SK-N-DZ (cell line): ENCODE measurements at places on chromosomes 6 and 20.

DNA sequence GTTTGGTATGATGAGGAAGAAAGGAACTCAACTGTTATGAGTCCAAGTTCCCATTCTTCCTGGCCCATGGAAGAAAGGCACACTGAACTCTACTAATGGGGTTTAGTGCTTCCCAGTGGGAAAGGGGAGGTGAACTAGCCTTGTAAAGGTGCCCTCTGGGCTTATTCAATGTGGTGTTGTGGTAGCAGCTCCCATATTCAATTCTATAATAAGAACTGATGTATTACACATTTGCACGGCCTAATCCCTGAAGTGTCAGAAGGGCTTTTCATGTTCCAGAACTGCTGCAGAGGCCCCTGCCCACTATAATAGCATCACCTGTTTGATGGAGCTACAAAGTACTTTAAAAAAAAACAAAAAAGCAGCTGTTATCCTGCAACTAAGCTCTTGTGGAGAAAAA is 17.1 kb downstream of the PRKN start:
- DNase-seq = no peak

GRCh38 chr6:158255989-158256601 is 56.2 kb upstream of the TULP4 start:
- no peak for DNase-seq

DNA sequence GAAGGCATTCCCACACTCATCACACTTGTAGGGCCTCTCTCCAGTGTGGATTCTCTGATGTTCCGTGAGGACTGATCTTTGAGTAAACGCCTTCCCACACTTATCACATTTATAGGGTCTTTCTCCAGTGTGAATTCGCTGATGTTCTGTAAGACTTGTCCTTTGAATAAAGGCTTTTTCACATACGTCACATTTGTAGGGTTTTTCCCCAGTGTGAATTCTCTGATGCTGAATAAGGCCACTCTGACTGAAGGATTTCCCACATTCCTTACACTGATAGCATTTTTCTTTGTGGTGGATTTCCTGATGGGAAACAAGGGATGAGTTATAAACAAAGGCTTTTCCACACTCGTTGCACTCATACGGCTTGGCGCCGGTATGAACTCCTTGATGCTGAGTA is 8.9 kb downstream of the ZSCAN12 start:
- no peak for DNase-seq

DNA sequence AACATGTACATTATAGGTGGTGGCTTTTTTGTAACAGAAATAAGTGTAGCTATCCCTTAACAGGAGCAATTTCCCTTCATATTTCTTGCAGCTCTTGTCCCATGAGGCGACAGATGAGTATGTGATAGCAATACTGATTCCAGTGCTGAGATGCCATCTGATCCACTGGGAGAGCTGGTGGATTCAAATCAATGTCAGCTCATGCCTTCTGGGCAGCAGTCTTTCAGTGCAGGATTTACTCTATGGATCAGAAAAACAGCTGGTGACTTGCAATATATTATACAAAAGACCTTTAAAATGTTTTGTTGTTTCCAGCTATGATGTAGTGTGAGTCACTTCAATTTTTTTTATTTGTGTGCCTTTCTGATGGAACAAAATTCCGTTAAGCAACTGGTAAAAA is 259.9 kb upstream of the SASH1 start:
- no peak for DNase-seq

DNA sequence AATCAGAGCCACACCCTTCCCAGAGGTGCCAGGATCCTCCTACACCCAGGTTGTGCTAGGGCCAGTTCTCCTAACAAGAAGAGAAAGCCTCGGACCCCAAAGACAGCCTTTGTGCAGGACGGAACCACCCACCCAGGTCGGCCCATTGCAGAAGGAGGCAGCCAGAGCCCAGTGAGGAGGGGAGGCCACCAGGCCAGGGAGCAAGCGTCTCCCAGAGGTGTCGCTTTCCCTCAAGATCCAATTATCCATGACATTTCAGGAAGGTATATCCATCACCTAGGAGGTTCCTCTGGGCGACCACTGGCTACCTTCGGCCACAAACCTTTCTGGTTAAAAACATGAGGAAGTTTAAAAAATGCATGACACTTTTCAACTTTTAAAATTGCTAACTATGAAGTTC is 87.4 kb upstream of the THBS2 start:
- no peak for DNase-seq

- no peak for DNase-seq
Observed at GRCh38 chr6:41155132-41155805, 1.1 kb upstream of the TREML1 start.

DNA sequence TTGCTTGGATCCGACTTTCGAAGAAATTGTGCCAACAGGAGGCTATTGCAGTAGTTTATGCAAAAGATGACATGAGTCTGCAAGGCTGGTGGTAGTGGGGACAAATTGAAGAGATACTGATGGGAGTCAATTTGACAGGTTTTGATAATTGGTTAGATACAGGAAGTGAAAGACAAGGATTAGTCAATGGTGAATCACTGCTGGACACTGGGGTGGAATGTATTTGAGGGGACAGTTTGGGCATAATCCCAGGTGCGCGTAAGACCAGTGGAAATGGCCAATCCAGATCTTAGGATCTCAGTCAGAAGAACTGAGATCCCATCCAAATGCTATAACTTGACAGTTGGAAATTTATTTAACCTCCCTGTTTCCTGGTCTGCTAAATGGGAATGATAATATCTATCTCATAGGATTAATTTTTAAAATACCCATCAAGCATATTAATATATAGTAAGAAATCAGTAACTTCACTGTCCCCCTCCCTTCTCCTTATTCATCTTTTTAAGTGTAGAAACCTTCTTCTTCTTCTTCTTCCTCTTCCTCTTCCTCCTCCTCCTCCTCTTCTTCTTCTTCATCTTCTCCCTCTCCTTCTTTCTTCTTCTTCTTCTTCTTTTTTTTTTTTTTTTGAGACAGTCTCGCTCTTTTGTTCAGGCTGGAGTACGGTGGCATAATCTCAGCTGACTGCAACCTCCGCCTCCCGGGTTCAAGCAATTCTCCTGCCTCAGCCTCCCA is 30.9 kb upstream of the ERVFRD-1 start:
- no peak for DNase-seq

DNA sequence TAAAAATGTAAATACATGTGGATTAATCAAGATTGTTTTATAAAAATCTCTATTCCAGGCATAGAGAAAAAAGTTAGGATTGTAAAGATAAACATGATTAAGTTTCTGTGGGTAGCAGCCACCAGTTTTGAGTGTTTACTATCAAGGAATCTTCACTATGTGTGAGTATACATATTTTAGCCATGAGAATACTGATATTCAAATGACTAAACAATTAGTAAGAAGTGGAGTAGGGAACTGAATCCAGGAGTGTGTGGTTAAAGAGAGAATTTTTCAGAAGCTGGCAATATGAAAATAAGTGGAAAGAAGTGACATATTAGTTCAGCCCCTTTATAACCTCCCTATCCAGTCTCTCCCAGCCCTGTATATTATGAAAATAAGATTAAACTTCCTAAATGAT is 10.3 kb downstream of the ELOVL2 start:
- no peak for DNase-seq

GRCh38 chr6:17159240-17159639 is 57.4 kb downstream of the STMND1 start:
- no peak for DNase-seq

- peak; percentile 92 for DNase-seq
Observed at GRCh38 chr20:59603781-59604541, at the start of gene PHACTR3. PHACTR3 (plus strand) TSS chr20:59604540; CDS start chr20:59605015, 475 bp downstream.

- DNase-seq = no peak
Observed at GRCh38 chr6:107728564-107728897, 95.6 kb downstream of the SCML4 start.

GRCh38 chr20:56893226-56893917 is 264.3 kb downstream of the TFAP2C start:
- DNase-seq = no peak

- no peak for DNase-seq
Observed at GRCh38 chr20:47300071-47300470, 56.4 kb downstream of the ZMYND8 start.

DNA sequence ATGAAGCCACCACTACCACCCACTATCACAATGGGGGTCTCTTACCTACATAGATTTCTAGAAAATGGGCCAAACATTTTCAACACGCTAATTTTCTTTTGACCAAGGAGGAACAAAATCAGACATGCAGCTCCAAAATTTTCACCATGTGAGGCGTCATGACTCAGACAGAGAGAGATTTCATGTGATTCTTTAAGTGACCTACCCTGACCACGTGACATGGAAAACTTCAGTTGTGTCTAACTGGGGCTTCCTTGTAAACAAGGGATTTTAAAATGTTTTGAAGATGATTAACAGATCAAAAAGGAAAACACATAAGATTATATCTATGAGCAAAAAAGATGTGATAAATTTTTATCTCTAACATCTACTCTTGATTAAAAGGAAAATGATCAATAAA is 199.2 kb downstream of the TBXT start:
- DNase-seq = no peak

DNA sequence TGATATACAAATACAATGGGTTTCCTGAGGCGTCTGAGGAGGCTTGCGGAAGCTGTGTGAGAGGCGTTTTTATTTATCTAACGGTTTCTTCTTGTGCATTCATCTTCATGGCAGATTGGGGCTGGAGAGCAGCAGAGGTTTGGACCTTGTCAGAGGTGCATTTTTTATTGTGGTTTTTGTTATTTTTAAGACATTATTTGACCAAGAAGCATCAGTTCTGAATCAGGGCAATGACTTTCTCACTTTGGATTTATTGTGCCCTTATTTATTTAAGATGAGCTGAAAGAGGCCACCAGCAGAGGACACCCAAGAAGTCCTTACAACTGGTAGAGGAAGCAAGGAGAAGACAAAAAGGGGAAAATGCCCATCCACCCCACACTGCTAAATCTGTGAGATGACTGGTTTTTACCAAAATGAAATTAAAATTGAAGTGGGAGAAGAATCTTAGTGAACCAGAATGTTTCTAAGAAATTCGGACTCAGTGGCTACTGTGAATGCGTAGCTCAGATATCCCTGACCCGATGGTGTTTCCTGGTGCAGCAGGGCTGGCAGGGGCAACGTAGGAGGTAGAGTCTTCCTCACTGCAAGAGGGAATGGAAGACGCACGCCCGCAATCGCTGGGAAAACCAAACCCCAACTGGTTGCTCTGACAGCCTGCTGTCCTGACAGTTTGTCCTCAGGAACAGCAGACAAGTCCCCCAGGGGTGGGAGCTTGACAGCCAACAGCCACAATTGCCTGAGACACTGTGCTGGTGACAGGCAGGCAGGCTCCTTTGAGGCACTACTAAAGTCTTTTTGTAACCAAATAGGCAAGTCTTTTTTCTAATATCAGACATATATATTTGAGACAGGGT is 14.2 kb downstream of the PRR18 start:
- DNase-seq = no peak

- no peak for DNase-seq
Observed at GRCh38 chr6:166174031-166174430, 6.4 kb upstream of the TBXT start.

DNA sequence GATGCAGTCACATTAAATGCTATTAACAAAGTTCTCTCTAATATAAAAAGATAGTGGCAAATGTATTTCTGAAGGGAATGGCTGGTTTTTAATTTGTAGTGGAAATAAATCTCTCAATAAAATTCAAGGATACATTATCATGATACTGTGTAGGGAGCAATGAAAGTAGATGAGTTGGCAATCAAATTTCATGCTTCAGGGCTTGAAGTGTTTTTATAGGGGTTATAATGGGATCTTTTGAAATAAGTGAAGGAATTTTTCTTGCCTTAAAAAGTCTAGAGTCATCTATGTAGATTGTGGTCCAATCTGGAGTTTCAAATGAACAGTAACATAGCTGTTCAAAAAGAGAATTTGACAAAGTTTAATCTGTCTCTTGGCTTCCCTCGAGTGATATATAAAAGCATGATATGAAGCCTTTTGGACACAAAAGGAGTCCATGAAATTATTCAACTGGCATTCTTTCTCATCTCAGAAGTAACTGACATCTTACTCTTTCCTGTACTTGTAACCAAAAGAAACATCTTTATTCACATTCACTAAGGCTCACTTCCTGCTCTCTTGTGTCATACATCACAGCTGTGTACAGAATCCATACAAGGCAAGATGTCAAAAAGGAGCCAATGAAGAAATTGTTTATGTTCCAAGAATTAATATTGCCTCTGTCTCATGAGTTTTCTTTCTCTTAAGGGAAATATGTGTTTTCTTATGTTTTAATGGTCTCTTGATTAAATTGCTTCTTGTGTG is 591.0 kb upstream of the GJE1 start:
- no peak for DNase-seq
